ENCODE measurements at places on chromosomes 7 and 10. TPM values are rescaled to one million over a fixed set of nuclear protein-coding genes. Genes with fewer than 3 reads are reported as not detected.

DNA sequence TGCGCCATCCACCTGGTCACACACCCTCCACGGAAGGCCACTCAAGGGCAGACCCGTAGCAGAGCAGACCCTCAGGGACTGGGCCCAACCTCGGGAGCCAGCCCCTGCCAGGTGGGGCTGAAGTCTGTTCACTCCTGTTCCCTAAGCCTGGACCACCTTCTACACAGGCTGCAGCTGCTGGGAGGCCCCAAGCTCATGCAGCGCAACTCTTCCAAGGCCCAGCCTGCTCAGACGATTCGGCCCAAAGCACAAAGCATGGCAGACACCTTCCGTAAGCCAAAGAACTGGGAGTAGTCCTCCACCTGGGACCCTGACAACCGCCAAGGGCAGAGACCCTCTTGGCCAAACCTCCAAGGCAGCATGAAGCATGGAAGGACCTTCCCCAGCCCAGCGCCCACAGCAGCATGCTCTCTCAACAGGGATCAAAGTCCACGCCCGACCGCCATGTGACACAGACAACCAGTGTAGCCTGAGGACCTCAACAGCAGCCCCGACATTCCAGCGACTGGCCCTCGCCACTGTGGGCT lies 11.5 kb downstream of the SHH start:
- no peak for DNase-seq

DNA sequence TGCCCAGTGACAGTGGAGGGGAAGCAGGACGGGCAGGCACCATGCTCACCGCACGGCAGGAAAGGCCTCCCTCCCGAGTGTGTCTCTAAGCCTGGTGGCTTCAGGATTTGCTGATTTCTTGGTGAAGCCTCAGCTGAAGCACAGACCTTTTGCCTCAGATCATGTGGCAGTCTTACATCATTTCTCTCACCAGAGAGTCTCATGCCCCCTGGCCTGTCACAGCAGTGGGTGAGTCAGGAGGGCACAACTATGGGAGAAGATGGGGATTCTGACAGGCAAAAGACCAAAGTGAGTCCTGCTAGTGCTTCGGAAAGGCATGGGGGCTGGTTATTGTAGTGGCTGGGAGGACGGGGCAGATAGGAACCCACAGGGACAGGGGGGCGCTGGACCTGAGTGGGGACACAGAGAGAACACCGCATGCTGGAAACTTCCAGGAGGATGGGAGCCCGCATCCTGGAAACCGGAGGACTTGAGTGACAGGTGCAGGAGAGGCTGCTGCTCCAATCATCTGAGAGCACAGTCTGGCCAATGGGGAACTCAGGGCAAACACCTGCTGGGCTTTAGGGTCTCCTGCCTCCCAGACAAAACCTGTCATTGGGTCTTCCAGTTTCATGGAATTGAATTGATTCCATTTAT lies 166.8 kb downstream of the ADARB2 start:
- no peak for DNase-seq

The ARL5B gene
- total RNA-seq, result 10.9 TPM

- DNase-seq, result no peak
Observed at GRCh38 chr10:110783509-110784107, 88.1 kb upstream of the PDCD4 start.

The LIPN gene
- 80.5 TPM for total RNA-seq

The SLC26A4 gene
- total RNA-seq, result 0.17 TPM

DNA sequence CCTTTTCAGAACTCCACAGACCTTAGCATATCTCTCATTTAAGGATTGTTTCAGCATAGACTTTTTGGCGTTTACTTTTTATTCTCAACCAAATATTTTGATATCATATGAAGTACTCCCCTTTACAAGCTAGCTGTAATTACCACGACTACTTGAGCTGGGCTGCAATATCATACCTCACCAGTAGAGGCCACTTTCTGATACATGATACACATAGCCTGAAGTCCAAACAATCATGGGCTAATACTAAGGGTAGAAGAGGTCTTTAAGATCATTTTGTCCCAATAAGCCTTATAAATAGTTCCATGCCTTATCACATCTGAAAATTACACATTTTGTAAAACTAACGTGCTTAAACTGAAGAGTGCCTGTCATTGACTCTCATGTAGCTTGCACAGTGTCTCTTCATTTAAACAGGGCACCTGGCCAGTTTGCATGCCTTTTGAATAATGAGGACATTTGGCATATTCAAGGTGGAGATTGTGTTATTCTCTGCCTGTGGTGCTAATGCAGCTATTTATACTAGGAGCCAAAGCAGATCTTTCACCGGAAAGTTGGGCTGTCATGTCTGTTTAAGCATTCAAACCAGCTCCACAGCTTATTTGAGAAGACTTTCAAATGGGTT lies 403.7 kb upstream of the ZMIZ1 start:
- no peak for DNase-seq

DNA sequence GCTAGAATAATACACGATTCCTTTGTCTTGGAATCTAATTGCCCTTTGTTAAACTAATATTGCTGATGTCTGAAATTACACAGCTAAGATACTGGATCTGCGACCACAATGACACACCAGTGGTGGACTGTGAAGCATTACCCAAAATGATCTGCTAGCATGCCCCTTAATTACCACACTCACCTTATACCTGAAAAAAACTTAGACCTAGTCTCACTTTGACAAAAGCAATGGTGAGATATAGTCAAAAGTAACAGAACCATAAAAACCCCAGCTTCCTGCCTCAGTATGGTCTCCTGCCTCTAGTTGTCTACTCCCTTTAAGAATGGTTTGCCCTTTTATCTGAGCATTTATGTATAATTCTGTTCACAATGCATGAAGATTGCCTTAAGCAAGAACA lies 20.8 kb upstream of the ERVW-1 start:
- no peak for DNase-seq

DNA sequence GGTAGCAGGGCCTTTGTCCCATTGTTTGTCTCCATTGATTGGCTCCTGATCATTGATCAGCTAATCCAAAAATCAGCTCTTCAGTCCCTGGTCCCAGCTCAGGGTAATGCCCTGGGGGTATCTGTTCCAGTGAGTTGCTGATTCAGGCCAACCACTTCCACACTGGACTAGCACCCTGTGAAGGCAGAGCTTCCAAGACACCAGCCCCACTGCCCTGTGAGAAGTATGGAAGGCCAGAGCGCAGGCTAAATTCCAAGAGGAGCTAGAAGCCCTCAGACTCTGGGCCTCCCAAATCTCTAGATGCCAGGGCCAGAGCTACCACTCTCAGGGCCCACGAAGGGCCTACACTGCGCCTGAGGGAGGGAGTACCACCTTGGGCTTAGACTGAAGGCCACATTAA lies 10.4 kb downstream of the TMEM72 start:
- DNase-seq, result no peak

GRCh38 chr10:119302172-119302571 lies 94.8 kb downstream of the GRK5 start:
- DNase-seq, result no peak

The MALRD1 gene
- total RNA-seq, result not detected

DNA sequence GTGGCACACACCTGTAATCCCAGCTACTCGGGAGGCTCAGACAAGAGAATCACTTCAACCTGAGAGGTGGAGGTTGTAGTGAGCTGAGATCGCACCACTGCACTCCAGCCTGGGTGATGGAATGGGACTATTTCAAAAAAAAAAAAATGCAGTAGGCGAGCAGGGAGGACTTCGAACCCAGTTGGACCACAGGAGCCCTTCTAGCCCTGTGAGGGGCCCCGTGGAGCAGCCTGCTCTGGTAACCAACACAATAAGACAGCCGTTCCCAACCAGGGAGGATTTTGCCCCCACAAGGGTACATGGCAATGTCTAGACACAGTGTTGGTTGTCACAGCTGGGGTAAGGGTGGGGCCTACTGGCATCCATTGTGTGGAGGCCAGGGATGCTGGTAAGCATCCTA lies 63.9 kb upstream of the BTBD16 start:
- no peak for DNase-seq

GRCh38 chr7:150003304-150003810 lies 129.6 kb downstream of the ATP6V0E2 start:
- no peak for DNase-seq

The FOXI2 gene
- total RNA-seq, result 2.4 TPM

- no peak for DNase-seq
Observed at GRCh38 chr10:76089556-76090180, 658.2 kb downstream of the LRMDA start.

DNA sequence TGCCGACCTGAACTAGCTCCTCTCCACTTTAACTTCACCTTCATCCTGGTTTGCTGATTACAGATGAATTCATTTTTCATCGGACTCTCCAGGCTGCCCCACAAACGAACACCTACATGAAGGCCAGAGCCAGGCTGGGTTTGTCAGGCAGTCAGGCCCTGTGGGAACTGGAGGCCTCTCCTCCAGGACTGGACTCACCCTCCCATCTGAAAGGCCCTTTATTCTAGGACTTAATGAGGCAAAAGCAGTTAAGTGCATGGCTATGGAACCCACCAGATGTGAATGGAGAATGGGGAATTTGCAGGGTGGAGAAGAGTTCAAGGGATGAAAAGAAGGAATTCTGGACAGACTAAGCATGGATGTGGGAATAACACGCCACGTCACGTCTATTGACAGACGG lies 170.8 kb downstream of the ARHGAP12 start:
- no peak for DNase-seq
